ENCODE measurements at places on chromosomes 5 and 9. TPM values are rescaled to one million over a fixed set of nuclear protein-coding genes. Genes with fewer than 3 reads are reported as not detected.

DNA sequence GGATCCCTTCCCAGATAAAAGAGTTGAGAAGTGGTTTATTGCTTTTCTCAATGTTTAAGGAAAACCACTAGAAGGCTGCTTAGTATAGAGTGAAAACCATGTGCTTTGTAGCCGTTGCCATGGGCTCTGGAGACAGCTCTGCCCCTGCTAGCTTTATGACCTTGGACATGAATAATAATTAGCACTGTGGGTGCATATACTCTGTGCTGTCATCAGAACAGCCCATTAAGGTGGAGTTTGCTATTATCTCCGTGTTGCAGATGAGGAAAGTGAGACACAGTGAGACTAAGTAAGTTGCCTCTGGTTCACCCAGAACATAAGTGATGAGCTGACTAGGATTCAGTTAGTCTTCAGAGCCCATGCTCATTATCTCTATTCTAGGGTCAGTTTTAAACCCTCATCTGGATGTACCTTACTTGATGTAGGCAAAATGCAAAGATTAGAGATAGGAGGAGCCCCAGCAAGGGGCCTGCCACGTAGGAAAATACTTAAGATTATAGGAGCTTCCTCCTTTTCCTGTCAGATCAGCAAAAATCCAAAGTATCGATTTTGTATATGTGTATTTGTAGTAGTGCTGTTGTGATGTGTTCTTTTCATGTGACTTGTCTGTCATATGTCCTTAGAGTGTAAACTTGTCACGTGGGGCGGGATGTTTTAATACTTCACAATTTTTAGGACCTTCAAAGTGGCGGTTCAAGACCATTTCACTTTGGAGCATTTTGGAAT lies 102.5 kb downstream of the TLE4 start:
- DNase-seq: no peak
- no peaks in the 10 kb centered on the region for H3K4me1 ChIP-seq
- H3K27ac ChIP-seq: no peak overlapping the region
- no peaks in the 10 kb centered on the region for H3K36me3 ChIP-seq

ADRA1B gene
- 0.69 TPM for total RNA-seq

DNA sequence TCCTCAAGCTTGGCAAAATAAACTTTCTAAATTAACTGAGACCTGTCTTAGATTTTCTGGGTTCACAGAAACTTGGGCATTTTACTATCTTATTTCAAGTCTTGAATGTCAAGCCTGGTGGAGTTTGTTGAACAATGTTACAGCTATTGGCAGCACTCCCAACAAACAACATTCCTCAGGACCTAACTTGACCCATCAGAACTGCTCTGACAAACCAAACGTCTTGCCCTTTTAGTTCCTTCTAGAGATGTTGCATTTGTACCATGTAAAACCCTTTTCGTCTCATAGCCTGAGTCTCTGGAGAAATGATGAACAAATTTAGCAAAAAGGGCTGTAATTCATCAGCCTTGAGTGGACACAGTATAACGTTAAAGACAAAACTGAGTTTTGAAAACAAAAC lies 51.1 kb downstream of the GNA14 start:
- H3K27ac ChIP-seq: no peak overlapping the region
- no peak overlapping the region for H3K4me3 ChIP-seq
- no peaks in the 10 kb centered on the region for H3K36me3 ChIP-seq
- H3K4me1 ChIP-seq: peaks cover 3% of the 10 kb centered on the region
- H3K27me3 ChIP-seq: no peaks in the 10 kb centered on the region
- DNase-seq: no peak

LHX3 gene
- not detected for total RNA-seq

IFNA21 gene
- total RNA-seq: not detected

- no peaks in the 10 kb centered on the region for H3K36me3 ChIP-seq
- no peaks in the 10 kb centered on the region for H3K27me3 ChIP-seq
- H3K4me3 ChIP-seq: no peak overlapping the region
- DNase-seq: no peak
These were observed 616.3 kb upstream of the KLF4 start for GRCh38 chr9:108105885-108106284.

DNA sequence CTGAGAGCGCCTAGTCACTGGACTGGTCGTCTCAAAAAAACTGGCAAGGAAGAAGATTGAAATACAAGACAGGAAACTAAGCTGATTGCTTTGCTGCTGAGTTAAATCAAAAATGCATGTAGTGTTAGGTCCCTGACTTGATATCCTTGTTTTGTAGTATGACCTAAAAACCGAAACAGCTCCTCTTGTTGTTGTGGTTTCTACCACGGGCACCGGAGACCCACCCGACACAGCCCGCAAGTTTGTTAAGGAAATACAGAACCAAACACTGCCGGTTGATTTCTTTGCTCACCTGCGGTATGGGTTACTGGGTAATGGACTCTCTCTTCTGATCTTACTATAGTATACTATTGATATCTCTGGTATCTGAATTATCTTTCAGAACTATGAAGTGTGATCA lies 4.3 kb downstream of the MTRR start:
- H3K4me3 ChIP-seq: no peak overlapping the region
- no peaks in the 10 kb centered on the region for H3K27me3 ChIP-seq
- DNase-seq: no peak
- peaks cover 11% of the 10 kb centered on the region for H3K36me3 ChIP-seq
- no peak overlapping the region for H3K27ac ChIP-seq

DNA sequence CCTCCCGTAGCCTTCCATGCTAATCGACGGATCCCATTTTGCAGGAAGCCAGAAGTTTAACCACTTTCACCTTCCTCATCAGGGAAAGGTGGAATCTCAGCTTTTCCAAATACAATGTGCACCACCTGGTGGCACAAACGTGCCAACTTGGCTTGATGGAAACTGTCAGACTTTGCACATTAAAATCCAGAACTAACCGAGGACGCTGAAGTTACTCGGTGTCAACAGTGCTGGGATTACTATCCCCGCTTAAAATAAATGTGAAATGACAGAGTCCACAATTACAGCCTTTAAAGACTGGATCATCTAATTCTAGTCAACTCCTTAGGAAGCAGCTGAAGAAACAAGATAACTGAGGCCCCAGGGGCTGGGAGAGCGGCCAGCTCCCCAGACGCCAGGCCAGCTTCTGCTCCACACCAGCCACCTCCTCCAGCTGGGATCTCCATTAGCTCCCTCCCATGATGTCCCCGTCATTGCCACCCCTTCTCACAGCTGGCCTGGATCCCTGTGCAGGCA lies 50.1 kb upstream of the RETREG1 start:
- H3K27me3 ChIP-seq: no peaks in the 10 kb centered on the region
- H3K27ac ChIP-seq: no peak overlapping the region
- DNase-seq: peak; percentile 57
- H3K36me3 ChIP-seq: no peaks in the 10 kb centered on the region
- H3K4me3 ChIP-seq: no peak overlapping the region
- no peaks in the 10 kb centered on the region for H3K4me1 ChIP-seq

TMEM38B gene
- total RNA-seq: 38.2 TPM

GRCh38 chr9:89358985-89359384 lies 40.7 kb downstream of the SECISBP2 start:
- no peak overlapping the region for H3K4me3 ChIP-seq
- H3K27me3 ChIP-seq: no peaks in the 10 kb centered on the region
- no peak overlapping the region for H3K27ac ChIP-seq
- DNase-seq: no peak
- peaks cover 8% of the 10 kb centered on the region for H3K36me3 ChIP-seq

SMIM3 gene
- 10.1 TPM for total RNA-seq

DNA sequence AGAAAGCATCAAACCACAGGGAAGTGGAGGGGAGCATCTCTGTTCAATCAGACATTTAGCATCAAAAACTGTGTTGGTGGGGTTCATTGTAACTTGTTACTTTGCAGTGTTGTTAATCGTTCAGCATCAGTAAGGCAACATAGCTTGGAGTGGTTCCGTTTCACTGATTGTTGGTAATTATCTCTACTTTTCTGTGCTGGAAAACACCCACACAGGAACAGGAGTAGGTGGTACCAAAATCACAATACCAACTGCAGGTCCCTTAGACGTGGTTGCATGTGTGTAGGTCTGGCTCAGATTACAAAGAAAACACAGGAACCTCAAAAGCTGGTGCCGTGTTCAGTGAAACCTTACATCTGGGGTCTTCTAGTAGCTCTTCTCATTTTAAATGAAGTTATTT lies 146.8 kb downstream of the RNF180 start:
- no peaks in the 10 kb centered on the region for H3K4me1 ChIP-seq
- H3K27ac ChIP-seq: no peak overlapping the region
- H3K4me3 ChIP-seq: no peak overlapping the region
- H3K27me3 ChIP-seq: no peaks in the 10 kb centered on the region
- no peak for DNase-seq

All from colonic mucosa (tissue), 4 donors.